Stimulated activated CD8-positive, alpha-beta memory T cell treated with anti-CD3 and anti-CD28 coated beads, Interleukin-4, amount 100 ng/mL, for 4 hours (primary cell): ENCODE measurements at places on chromosomes 2 and 18.

DNA sequence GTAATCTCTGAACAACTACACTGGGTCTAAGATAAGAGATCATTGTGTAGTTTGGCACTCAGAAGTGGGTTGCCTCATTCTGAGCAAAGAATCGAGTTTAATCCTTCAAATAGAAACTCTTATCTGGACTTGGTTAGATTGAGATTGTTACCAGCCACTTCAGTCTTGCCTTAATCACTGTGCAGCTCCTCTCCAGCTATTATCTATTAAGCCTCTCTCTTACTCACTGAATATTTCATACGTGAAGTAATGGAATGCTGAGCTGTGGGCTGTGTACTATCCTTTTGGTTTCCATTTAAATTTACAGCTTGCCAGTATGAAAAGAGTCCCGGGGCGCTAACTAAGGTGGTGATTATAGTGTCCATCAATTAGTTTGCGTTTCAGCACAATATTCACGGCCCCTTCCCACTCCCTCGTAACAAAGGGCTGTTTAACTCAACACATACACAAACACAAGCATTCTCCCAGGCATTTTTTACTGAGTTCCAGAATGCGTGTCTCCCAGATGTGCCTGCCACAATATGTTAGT, 65.7 kb upstream of the NCKAP5 start:
- no peak for DNase-seq

- DNase-seq = no peak
Measured at GRCh38 chr2:10019602-10020400, 23.5 kb upstream of the KLF11 start.

- no peak for DNase-seq
Measured at GRCh38 chr2:226466589-226466988, 333.0 kb downstream of the IRS1 start.

- no peak for DNase-seq
Measured at GRCh38 chr2:218881744-218882460, 1.2 kb downstream of the WNT10A start.

- no peak for DNase-seq
Measured at GRCh38 chr2:200741468-200742202, 70.1 kb upstream of the BZW1 start.
